Kidney (tissue), 22 donors: ENCODE measurements at places on chromosomes 7 and 10. TPM values are rescaled to one million over a fixed set of nuclear protein-coding genes. Genes with fewer than 3 reads are reported as not detected.

DNA sequence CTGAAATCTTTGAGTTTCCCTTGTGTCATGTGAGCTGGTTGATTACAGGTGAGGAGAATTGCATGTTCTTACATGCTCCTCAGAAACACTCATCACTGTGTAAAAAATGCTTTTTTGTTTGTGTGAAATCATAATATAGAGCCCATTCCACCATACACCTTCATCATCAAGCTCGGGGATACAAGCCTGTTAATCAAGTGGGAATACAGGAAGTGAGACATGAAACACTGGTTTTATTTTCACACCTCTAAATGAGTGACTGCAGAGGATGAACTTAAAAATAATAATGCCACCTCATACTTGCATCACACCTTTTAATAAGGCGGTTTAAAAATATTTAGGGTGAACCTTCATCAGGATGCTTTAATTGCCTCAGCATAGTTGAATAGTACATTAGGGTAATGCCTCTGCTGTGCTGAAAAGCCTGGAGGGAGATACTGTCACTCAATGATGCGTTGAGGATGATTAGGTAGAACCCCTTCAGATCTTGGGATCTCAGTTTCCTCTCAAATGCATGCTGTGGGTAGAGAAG is 164.6 kb downstream of the AUTS2 start:
- no peak overlapping the region for H3K27ac ChIP-seq
- DNase-seq: no peak
- H3K4me1 ChIP-seq: no peaks in the 10 kb centered on the region
- H3K36me3 ChIP-seq: no peaks in the 10 kb centered on the region

DNA sequence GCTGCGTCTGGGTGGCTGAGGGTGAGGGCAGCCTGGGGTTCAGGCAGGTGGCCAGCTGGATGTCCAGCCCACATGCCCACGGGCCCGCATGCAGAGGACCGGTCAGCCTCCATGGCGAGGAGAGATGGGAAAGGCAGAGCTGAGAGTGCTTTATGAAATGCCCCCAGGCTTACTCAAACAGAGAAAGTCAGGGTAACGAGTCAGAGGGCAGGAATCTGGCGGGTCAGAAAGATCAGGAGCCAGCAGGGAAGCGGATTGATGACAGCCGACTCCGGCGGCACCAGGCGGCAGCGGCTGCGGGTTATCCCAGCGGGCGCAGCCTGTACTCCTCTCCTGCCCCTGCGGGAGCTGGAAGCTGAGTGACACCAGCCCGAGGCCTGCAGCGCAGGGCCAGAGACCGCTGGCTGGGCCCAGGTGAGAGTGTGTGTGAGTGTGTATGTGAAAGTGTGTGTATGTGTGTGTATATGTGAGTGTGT is 13.4 kb downstream of the SLC13A4 start:
- peaks cover 4% of the 10 kb centered on the region for H3K4me1 ChIP-seq
- no peaks in the 10 kb centered on the region for H3K27me3 ChIP-seq
- peak; percentile 6 for DNase-seq
- H3K36me3 ChIP-seq: no peaks in the 10 kb centered on the region
- H3K27ac ChIP-seq: no peak overlapping the region
- H3K4me3 ChIP-seq: no peak overlapping the region

GRCh38 chr10:100847440-100847839 is 65.3 kb upstream of the SLF2 start:
- H3K27ac ChIP-seq: no peak overlapping the region
- H3K4me3 ChIP-seq: no peak overlapping the region
- H3K36me3 ChIP-seq: no peaks in the 10 kb centered on the region

GRCh38 chr10:23813687-23814086 is 374.8 kb downstream of the OTUD1 start:
- H3K4me3 ChIP-seq: no peak overlapping the region
- H3K36me3 ChIP-seq: no peaks in the 10 kb centered on the region
- no peaks in the 10 kb centered on the region for H3K4me1 ChIP-seq
- H3K27me3 ChIP-seq: no peaks in the 10 kb centered on the region
- no peak overlapping the region for H3K27ac ChIP-seq

- no peaks in the 10 kb centered on the region for H3K36me3 ChIP-seq
- H3K4me3 ChIP-seq: no peak overlapping the region
- no peaks in the 10 kb centered on the region for H3K4me1 ChIP-seq
- H3K27me3 ChIP-seq: no peaks in the 10 kb centered on the region
Observed at GRCh38 chr10:122974023-122974422, 6.2 kb upstream of the PSTK start.

GRCh38 chr10:5563321-5563961 is 38.7 kb downstream of the CALML3 start:
- H3K4me3 ChIP-seq: no peak overlapping the region
- no peaks in the 10 kb centered on the region for H3K4me1 ChIP-seq
- no peaks in the 10 kb centered on the region for H3K36me3 ChIP-seq
- H3K27ac ChIP-seq: no peak overlapping the region

DNA sequence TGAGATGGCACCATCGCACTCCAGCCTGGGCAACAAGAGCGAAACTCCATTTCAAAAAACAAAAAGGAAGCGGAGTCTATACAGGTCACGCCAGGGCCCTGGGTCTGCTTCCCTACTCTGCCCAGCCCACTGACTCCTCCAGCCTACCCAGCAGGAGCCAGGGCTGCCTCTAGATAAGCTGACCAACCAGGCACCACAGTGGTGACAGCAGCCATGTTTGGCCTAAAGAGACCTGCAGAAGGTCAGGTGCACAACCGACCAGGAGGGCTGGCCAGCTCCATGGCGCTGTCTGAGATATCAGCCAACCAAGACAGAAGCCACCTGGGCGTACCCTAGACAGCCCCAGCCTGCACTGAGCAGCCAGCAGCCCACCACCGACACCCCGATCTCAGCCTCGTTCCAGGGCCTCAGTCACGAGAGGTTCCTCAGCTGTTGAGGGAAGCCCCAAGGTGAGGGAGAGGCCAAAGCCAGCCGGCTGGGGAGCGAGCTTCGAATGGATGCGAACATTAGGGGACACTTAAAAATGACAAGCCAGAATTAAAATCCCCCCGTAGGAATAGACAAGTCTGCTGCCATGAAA is 24.4 kb upstream of the PWWP2B start:
- no peak overlapping the region for H3K27ac ChIP-seq
- no peak for DNase-seq
- H3K4me3 ChIP-seq: no peak overlapping the region

- no peak for DNase-seq
- no peak overlapping the region for H3K27ac ChIP-seq
- no peak overlapping the region for H3K4me3 ChIP-seq
Observed at GRCh38 chr7:99033765-99034164, 110.1 kb downstream of the SMURF1 start.

DNA sequence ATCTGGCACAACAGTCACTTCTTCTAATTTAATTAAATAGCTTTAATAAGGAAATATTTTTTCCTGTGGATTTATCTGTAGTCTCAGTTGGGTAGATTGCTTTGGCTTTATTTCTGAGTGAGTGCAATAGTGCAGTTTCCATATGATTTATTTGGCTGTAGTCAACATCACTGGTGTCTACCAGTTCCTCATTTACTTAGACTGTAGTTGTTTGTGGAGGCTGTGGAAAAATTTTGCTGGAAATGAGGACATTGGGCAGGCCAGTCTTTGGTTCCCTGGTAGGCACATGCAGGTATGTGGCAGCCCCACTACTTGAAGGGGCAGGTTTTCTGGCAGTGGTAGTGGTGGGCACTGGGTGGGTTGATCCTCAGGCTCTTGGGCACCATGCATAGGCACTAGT is 15.5 kb downstream of the TAS2R40 start:
- H3K4me3 ChIP-seq: no peak overlapping the region
- H3K36me3 ChIP-seq: no peaks in the 10 kb centered on the region
- no peak overlapping the region for H3K27ac ChIP-seq
- no peaks in the 10 kb centered on the region for H3K27me3 ChIP-seq
- DNase-seq: no peak
- peaks cover 2% of the 10 kb centered on the region for H3K4me1 ChIP-seq

DNA sequence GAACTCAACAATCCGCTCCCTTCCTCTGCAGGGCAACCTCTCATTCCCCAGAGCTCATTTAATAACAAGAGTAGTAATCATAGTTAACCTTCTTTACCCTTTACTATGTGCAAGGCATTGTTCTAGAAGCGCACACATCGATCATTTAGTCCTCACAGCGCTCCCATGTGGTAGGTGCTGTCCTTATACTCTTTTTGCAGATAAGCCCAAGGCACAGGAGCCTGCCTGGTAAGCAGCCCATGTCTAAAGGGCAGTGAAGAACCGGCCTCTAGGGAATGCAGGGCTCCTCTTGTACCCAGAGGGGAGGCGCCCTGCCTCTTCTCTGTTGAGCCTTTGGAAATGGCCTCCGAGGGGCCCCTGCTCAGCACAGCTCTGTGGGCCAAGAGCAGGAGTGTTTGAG is 14.3 kb downstream of the CHST3 start:
- no peak overlapping the region for H3K4me3 ChIP-seq
- no peak overlapping the region for H3K27ac ChIP-seq
- no peaks in the 10 kb centered on the region for H3K27me3 ChIP-seq
- DNase-seq: no peak
- no peaks in the 10 kb centered on the region for H3K36me3 ChIP-seq
- H3K4me1 ChIP-seq: peaks cover 33% of the 10 kb centered on the region

DNA sequence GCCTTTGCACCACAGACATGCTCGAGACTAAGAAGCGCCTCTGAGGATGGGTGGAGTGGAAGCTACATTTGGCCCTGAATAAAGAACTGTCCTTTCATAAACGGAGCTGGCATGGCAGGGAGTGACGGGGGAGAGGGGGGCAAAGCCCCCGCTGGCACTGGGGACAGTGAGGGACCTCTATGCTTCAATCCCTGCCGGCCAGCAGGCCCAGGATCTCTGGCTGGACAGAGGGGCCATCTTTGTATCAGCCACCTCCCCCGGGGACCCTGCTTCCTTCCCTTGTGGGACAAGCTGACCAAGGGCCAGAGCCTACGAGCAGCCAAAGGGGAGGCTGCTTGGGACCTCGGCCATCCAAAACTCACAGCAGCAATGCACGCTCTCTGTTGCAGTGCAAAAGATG is 28.2 kb upstream of the ECHDC3 start:
- H3K4me1 ChIP-seq: no peaks in the 10 kb centered on the region
- H3K27me3 ChIP-seq: no peaks in the 10 kb centered on the region
- H3K27ac ChIP-seq: no peak overlapping the region
- H3K4me3 ChIP-seq: no peak overlapping the region
- no peak for DNase-seq

The GJD4 gene
- total RNA-seq: not detected

The FAM25C gene
- total RNA-seq: not detected

The ODAD2 gene
- total RNA-seq: 0.44 TPM

The PDAP1 gene
- 84.7 TPM for total RNA-seq

The ZNF862 gene
- total RNA-seq: 29.1 TPM

The GIMAP8 gene
- total RNA-seq: 24.3 TPM

The NAPEPLD gene
- 26.0 TPM for total RNA-seq

The CPVL gene
- 133 TPM for total RNA-seq
